Stimulated activated CD4-positive, alpha-beta T cell treated with anti-CD3 and anti-CD28 coated beads, Interleukin-1b, Interleukin-23, amount 100 ng/mL, for 48 hours (primary cell): ENCODE measurements at places on chromosomes 3 and 15.

- DNase-seq = no peak
Measured at GRCh38 chr15:25091421-25092158, 136.8 kb downstream of the SNRPN start.

DNA sequence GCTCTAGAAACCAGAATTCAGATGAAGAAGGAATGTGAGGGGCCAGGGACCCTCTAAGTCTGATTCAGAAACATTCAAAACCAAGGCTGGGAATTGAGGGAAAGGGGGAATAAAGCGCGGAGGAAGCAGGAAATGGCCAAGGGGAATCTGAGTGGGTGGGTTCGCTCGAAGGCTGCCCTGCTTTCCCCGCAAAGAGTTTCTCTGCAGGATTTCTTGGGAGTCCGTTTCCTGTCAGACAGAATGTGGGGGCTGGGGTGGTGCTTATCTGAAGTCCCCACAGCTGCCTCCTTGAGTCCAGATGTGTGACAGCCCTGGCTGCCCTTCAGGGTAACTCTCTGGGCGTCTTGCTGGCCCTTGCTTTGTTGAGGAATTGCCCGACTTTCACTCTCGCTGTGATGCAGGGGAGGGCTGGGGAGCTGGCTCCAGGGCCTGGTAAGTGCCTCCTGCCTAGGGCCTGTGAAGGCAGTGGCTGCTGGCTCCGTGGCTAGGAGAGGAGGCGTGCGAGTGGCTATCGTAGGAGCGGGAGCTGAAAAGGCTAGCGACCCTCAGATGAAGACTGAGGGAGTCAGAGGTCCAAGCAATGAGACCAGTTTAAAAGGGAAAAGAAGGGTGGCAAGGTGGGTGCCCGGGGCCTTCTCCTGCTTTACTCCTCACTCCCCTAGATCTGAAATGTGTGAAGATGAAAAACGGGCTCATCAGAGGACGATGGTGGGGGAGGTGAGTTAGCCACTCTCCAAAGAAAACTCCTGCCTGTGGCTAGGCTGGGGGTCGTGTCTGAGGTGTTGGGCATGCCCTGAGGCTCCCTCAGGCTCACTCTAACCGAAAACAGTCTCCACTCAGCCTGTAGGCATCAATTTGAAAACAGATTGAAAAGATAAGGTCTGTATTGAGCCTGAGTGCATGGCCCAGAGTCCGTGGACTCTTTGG, 143.9 kb upstream of the UMPS start:
- DNase-seq = no peak

GRCh38 chr3:172221547-172221946, 182.2 kb downstream of the FNDC3B start:
- DNase-seq = no peak

DNA sequence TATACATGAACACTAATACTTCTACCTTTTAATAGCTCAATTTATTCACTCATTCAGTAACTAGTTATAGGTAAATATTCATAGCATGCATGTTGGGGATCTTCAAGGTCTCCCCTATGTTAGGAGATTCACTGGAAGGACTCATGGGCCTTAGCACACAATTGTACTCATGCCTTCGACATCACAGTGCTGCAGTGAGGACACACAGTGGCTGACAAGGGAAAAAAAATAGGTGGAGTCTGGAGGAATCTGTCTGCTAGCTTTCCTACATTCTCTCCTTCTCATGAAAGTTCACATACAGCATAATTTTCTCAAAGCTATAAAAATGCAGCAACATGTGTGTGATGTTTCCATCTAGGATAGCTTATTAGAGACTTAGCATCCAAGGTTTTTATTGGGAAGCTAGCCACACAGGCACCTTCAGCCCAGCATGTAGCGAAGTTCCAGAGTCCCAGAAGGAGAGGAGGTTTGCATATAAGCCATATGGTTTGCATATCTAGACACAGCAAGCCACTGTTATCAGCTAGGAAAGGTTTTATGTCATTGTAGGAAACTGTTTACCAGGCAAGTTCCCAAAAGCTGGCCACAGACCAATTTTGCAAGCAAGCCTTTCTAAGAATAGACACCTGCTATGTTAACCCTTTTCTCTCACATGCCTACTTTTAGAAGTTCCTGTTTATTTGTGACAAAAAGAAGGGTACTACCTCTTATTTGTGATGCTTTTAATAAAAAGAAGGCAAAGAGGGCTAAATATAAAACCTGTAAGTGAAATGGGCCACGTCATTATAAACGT, 46.4 kb downstream of the MORC1 start:
- no peak for DNase-seq

DNA sequence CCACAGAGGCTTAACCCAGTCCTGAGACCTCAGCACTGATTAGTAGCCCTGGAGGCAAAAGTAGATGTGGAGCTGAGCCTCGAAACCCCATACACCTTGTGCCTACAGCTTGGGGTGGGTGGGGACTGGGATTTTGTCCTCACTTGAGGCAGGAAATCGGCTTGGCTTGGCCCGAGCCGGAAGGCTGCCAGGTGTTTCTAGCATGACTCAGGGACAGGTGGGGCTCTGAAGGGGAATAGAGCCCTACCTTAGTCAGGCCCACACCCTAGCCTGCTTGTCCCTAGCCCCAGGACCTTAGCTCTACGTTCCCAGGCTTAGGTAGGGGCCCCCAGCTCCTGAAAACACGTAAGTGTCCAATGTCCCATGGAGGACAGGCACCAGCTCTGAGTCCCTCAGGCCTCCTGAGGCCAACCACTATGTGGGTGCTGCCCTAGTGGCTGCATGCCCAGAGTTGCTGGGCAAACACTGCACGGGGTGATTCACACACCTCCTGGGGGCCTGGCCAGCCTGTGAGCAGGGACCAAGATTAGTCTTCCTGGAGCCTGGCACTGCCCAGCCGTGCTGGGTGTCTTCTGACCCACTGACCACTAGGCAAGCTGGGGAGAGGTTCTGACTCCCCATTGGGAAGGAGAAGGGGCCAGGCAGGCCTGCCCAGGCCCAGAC, 3.1 kb downstream of the MST1R start:
- no peak for DNase-seq

DNA sequence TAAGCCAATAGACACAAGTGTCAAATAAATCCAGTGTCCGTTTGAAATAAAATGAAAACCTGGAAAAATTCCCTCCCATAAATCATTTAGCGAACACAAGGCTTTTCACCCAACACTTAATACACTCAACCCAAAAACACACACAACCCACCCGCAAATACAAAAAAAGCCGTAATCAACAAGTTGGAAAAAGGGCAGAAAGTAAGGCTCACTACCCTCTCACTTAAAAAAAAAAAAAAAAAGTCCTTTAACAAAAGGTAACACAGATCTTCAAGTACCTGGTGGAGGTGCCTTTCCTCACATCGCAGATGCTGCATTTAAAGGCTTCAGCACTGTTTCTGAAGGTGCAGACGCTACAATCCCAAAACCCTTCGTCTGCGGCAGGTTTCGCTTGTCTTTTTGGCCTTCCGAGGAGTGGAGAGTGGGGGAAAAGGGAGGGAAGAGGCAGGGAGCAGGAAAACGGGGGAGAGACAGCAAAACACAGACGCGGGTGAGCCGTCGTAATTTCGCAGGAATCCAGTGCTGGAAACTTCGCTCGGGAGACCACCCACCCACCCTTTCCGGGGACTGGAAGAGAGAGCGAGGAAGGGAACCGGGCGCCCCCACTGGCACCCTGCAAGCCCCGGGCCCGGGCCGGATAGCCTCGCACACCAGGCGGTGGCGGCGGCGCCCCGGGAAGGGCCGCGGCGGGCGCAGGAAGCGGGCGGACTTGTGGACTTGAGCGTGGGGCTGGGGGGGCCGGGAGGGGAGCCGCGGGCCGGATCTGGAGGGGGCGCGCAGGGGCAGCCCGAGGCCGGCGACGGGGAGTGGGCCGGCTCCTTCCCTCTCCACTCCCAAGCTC, 401.8 kb downstream of the SHQ1 start:
- no peak for DNase-seq

DNA sequence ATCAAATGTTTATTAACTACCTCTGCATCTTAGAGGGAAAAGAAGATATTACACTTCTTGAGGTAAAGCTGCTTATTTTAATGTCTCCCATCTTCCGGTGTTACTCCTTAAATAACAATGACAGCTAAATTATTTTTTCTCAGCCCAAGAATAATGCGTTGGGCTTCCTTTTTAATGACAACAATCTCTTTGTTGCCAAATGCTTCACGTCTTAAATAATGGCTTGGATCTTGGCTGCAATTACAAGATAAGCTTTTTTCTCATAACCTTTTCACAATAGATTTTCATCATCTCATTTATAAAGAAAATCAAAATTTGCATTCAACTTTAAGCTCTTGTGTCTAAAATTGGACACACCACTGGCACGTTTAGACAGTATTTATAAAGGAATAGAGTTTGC, 89.2 kb upstream of the COL8A1 start:
- no peak for DNase-seq

- no peak for DNase-seq
Measured at GRCh38 chr3:61616586-61616985, 55.2 kb downstream of the PTPRG start.

GRCh38 chr3:194314388-194315068, 36.6 kb downstream of the CPN2 start:
- DNase-seq = no peak

DNA sequence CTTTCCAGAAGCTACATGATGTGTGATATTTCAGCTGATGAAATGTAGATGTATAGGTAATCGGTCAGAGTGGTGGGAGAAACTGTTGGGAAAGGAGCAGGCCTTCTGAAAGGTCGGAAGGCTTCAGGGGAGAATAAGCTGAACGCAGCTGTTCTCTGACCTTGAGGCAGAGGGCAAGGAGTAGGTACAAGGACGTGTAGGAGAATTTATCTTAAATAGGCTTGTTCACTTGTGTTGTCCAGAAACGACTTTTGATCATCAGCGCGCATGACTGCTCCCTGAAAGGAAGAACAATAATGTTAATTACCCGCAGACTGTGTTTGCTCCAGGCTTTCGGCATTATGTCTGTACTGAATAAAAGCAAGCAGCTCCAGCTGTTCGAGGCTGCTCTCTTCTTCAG, 39.6 kb downstream of the GPR160 start:
- DNase-seq = no peak

DNA sequence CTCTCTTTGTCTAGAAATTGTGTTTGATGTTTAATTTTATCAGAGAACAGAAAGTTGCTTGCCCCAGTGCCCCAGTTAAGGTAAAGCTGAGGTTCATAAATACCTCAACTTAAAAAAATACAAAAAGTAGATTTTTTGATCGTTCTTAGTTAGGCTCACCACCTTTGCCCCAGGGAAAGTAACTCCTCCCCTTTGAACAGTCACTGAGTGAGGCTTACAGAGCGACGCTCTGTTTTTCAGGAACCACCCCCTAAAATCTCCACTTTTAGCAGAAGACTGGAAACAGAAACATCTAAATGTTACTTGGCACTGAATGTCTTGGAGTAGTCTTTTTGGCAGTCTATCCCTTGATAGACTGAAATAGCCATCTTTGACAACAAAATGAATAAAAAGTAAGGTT, 24.9 kb downstream of the BLM start:
- DNase-seq = no peak

GRCh38 chr3:25782636-25782937, 656 bp downstream of the NGLY1 start:
- no peak for DNase-seq

DNA sequence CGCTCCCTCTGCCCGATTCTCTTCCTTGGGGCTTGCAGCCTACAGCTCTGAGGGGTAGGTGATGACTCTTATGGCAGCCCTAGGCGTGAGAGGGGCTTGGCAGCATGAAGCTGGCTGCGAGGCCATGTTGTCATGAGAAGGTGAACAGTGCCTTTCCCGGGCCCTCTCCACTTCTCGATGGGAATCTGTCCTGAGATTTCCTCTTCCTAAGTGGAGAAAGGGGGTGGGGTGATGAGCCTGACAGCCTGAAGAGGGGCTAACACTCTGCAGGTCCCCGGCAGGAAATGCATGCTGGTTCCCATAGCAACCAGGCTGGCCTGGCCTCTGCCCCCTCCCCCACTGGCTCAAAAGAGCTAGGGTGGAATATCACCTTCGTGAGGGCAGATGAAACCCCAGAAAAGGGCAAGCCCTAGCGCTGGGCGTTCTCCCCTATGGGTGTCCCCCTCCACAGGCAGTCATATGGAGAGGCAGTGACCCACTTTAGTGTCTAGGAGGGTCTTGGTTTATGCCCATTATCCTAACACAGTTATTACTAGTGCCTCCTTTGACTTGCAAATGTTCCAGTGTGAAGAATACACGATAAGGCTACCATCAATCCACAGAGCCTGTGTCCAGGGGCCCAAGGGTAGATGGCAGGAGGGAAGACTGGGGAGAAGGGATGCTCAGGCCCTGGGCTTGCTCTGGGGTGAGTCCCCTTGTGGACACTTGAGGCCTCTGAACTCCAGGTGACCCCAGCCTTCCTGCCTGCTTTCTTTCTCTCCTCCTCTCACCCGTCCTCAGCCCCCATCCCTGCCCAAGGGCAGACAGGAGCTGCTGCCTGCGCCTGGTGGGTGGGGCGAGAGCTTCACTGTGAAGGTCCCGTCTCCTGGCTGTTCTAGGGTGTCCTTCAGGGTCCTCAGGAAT, 13.2 kb downstream of the EPHB3 start:
- DNase-seq = no peak

GRCh38 chr3:127425505-127426443, 137.9 kb upstream of the PRR20G start:
- DNase-seq = no peak

- DNase-seq = no peak
Measured at GRCh38 chr15:60773901-60774300, 295.0 kb upstream of the ICE2 start.

DNA sequence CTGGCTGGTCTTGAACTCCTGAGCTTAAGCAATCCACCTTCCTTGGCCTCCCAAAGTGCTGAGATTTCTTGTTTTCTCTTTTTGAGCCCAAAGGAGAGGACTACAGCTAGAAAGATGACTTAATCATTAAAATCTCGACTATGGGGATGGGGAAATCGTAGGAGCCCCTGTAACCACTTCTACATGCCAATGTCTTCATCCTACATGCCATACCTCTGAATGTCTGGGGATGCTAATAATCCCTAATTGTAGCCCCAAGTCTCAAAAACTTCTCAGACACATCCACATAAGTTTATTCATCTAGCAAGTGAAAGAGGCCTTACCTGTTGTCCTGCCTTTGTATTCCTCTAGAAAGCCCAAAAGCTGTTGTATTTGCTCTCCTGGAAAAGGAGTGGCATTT, 3.7 kb upstream of the RHOV start:
- no peak for DNase-seq

GRCh38 chr3:99471353-99472323, 166.8 kb upstream of the COL8A1 start:
- no peak for DNase-seq

- DNase-seq = no peak
Measured at GRCh38 chr3:45688194-45688881, 858 bp upstream of the SACM1L start.

- DNase-seq = no peak
Measured at GRCh38 chr3:150133293-150133692, 162.6 kb upstream of the PFN2 start.

GRCh38 chr3:90052425-90052950, 945.1 kb downstream of the EPHA3 start:
- DNase-seq = no peak

GRCh38 chr3:194396859-194397756, 2.0 kb downstream of the GP5 start:
- no peak for DNase-seq

GRCh38 chr3:123026565-123027291, 835 bp downstream of the SEMA5B start:
- no peak for DNase-seq

GRCh38 chr3:126828306-126828705, 124.3 kb downstream of the CHCHD6 start:
- DNase-seq = no peak

GRCh38 chr15:57614241-57614640, 22.5 kb downstream of the MYZAP start:
- no peak for DNase-seq
